ENCODE measurements at places on chromosomes 3 and 15.

DNA sequence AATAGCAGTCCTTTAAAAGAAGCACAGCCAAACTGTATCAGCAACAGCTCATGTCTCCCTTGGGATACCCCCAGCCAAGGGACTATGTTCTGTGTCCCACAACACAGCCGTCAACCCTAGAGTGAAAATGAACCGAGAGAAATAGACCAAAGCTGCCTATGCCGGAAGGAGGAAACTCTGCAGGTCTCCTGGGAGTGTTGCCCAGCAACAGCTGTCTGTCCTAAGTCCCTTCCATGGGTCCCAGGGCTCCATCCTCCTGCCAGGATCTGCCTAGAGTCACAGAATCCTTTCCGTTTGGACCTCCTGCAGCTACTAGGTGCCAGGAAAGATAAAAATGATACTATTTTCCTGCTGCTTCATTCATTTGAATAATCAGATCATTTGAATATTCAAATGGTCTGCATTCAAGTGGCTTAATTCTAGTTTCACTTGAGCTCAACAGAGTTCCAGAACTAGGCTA is 53.1 kb downstream of the TRANK1 start:
- no peak for DNase-seq

DNA sequence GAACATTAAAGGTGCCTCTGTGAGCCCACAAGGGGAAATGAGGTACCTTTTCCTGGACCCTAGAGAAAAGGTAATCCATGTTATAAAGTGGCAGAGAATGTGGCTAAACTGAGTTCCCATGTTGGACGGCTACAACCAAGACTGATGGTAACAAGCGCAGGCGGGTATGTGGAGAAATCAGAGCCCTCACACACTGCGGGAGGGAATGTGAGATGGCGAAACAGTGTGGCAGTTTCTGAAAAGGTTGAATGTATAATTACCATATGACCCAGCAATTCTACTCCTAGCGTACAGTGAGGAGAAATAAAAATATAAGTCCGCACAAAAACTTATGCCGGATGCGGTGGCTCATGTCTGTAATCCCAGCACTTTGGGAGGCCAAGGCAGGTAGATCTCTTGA is 24.1 kb upstream of the SHISA5 start:
- DNase-seq = no peak

DNA sequence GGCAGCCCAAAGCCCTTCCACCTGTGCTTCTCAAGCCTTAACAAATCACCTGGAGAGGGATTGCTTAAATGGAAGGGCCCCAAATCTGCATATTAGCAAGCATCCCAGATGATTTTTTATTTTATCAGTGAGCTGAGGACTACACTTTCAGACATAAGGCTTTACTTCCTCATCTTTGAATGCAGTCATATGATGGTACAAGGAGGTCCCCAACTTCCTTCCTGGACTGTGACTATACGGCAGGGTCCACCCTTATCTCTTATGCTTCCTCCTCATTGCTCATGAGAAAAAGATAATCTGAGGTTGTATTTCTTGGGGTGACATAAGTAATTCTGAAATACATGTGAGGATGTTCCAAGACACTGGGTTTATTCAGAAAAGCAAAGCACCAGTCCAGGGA is 13.7 kb upstream of the HEG1 start:
- DNase-seq = no peak

- no peak for DNase-seq
These were observed 259.1 kb downstream of the OPA1 start for GRCh38 chr3:193851941-193852674.

GRCh38 chr3:37718632-37719031 is 143.0 kb upstream of the CTDSPL start:
- no peak for DNase-seq

DNA sequence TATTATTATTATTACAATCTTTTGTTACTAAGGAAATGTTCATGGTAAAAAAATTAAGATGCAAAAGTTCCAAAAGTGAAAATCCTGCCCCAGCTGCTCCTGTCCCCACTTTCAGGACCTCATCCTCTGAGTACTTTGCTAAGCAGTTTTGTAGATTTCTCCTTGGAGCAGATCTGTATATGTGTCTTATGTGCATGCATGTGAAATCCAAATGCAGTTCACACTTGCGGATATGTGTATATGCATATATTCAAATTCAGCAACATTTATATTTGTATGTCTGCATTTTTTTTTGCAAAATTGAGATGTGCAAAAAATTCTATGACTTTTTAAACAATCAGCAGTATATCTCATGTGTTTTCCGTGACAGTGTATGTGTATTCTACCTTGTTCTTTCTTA is 19.2 kb downstream of the CHCHD6 start:
- DNase-seq = no peak

DNA sequence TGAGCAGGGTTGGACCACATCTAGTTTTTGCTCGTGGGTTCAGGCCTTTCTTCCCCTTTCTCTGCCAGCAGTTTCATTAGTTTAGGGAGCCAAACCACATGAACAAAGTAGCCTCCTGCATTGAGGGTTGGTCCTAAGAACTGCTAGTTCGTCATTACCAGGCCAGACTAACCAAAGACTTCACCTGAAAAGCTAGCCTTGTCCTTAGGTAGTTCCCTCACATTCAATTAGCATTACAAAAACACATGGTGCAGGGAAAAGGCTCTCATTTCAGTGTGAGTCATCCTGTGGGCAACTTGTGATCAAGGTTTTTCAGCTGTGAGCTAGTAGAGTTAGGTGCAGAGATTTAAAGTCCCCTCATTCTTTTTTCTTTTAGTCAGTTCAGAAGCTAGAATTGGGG is 279.3 kb upstream of the CTNNB1 start:
- DNase-seq = no peak

GRCh38 chr3:152151216-152151876 is 117.4 kb upstream of the MBNL1 start:
- DNase-seq = no peak

GRCh38 chr3:154123906-154124305 is 2.7 kb downstream of the ARHGEF26 start:
- no peak for DNase-seq

GRCh38 chr15:63350178-63350621 is 31.4 kb downstream of the CA12 start:
- DNase-seq = no peak

GRCh38 chr15:56969265-56969895 is 50.9 kb downstream of the TCF12 start:
- DNase-seq = no peak

DNA sequence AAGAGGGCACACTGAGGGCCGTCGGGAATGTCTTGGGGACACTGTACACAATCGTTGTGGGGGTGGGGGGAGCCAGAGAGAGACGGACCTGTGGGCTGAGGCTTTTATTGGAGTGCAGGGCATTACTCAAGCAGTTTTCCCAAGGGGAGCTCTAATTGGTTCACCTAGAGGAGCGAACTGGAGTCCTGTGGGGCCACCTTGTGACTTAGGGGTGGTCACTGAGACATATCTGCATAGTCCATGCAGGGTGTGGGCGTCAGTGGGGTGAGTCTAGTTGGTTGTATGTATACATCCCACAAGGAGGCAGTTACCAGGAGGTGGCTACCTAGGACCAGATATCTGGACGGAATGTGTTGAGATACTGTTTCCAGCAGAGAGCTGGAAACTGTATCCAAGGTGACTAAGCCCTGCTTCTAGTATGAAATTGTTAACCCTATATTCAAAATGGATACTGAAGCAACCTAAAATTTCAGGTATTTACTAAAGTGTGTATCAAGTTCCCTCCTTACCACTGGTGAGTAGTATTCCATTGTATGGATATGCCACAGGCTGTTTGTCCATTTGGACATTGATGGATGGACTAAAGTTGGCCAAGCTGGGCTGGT is 2.6 kb upstream of the PIGZ start:
- no peak for DNase-seq

DNA sequence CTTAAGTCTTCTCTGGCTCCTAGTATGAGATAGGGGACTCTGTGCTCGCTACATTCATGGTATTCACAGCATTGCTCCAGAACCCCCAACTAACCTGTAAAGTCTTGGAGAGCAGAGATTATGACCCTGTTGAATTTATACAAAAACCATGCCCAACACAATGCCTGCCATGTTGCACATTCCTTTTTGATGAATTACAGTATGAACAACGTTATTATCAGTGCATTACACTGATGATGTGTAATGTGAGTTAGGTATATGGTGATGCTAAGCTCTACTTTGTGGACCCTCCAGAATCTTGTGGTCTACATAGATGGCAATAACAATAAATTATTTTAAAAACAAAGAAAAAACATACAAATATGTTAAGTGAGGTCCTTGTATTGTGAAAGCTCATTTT is 64.3 kb downstream of the EOMES start:
- no peak for DNase-seq

GRCh38 chr15:69591905-69592508 is 139.4 kb downstream of the RPLP1 start:
- DNase-seq = no peak

DNA sequence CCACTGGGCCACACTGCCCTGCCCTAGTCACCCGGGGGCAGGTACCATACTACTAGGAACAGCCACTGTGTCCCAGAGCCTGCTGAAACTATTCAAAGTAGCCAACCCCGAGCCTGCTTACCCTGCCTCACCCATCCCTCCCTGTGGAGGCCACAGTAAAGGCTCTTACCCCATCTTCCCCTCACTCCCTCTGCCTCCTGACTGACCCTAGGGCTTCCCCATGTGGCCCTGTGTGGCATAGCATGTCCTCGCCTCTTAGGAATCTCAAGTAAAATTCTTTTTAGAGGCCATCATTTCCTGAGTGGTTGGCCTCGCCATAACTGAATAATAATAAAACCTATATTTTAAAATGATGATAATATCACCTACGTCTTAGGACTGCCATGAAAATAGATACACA is 112.2 kb upstream of the SLC6A11 start:
- DNase-seq = no peak

- no peak for DNase-seq
These were observed 49.1 kb downstream of the KLF13 start for GRCh38 chr15:31375772-31376171.

DNA sequence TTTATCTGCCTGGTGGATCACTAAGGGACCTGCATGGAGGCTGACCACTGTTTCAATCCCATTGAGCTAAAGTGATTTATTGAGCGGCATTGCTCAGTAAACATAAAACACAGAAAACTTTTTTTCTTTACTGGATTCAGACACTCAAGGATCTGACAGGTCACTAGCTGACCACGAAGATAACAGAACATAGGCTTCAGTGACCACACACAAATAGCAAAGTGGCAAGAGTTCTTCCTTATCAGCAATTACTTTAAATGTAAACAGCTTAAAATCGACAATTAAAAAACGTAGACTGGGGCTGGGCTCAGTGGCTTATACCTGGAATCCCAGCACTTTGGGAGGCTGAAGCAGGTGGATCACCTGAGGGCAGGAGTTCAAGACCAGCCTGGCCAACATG is 48.7 kb downstream of the STAG1 start:
- no peak for DNase-seq

- no peak for DNase-seq
These were observed 680.3 kb downstream of the AGBL1 start for GRCh38 chr15:86759800-86760523.

- DNase-seq = no peak
These were observed 89.7 kb downstream of the SEC22A start for GRCh38 chr3:123291404-123291803.

DNA sequence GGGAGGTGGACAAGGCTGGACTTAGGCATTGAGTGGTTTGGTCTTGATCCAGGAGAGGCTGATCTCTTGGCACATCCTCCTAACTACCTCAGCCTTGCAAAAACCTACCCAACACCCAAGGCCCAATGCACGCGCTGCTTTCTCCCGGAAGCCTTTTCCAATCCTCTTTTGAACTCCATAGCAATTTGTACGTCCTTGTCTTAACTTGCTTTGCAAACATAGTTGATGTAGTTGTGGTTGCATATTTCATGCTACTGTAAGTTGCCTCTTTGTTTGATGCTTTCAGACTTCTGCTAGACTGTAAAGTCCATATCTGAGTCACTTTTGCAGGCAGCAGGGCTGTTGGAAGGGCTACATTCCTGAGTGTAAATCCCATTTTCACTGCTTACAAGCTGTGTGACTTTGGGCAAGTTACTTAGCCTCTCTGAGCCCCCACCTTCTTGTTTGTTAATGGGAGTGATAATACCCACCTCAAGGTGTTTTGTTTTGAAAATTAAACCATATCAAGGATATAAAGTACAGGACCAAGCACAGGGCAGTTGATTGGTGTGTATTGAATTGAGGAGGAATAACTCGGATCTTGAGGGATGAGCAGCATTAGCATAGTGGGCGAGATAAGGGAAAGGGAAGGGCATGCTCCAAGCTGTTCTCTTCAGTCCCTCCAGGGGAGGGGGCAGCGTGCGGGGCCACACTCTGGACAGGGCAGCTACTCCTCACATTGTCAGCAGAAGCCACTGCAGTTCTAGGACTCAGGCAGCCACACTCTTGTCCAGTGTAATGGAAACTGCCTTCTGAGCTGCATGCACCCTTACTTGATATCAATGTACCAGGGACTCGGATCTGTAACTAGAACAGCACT is 28.8 kb downstream of the SIAH2 start:
- no peak for DNase-seq

GRCh38 chr3:138944654-138944928 is 2.3 kb downstream of the FOXL2 start:
- no peak for DNase-seq

DNA sequence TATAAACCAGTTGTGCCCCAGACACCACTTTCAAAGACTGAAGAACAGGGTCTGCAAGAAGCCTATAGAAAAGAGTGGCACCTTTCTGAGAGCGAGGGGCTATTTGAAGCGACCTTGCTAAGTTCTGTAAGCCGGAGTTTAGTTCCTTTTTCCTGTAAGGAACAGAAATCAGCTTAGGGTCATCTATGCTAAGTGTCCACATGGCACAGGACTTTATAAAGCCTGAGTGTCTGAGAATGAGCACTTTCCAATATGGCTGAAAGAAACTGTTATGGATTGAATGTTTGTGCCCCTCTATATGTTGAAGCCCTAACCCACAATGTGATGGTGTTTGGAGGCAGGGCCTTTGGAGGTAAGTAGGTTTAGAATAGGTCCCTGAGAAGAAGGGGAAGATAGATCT is 4.0 kb upstream of the A4GNT start:
- DNase-seq = no peak

GRCh38 chr3:15331606-15332404 is 581 bp downstream of the SH3BP5 start:
- peak; percentile 22 for DNase-seq

DNA sequence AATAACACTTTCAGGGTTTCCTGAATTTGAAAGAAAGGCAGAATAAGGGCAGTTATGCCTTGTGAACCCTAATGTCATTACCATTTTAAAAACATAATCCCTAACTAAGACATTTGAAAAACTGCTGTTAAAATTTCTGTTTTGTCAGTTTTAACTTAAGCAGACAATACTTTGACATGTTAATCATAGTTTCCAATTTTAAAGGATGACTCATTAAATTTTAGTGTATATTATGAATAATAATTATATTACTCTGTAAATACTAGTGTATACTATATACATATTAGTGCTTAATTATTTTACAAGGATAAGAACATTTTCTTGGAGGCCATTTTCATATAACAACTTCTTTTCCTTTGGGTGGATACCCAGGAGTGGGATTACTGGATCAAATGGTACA is 553.1 kb upstream of the BCHE start:
- DNase-seq = no peak

DNA sequence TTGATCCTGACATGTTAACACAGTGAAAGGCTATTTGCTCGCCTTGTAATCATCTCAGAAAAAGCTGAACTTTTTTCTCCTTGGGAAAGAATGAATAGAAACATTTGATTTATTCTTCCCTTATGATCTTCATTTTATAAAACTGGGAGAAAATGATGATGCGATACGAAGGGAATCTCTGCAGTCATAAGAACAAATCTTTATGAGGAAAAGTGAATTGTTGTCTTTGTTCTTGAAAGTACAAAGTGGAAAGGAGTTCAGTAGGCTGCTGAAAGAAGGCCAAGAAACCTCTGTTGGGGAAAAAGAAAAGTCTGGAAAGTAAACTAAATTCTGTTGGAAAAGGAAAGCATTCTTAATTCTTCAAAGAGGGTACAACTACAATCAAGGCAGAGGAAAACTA is 248.8 kb downstream of the NSUN3 start:
- DNase-seq = no peak

Data from stimulated activated CD8-positive, alpha-beta memory T cell treated with anti-CD3 and anti-CD28 coated beads, Interleukin-4, amount 100 ng/mL, for 24 hours (primary cell).